ENCODE measurements at places on chromosomes 3 and 15.

DNA sequence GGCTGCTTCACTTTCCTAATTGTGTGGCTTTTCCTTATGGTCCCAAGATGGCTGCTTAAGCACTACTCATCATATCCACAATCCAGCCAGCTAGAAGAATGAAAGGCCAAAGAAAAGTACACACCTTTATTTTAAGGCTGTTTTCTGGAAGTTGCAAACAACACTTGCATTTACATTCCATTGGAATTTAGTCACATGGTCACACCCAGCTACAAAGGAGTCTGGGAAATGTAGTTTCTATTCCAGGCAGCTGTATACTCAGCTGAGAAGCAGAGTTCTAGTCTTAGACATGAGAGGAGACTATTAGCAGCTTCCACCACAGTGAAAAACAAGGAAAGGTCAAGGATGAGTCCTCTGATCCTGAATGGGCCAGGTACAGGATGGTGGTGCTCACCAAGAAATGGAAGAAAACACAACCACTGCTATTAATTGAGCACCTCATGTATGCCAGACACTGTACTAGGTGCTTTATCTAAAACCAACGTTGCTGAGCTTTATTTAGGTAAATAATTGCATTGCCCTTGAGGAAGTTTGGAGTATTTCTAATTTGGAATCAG lies 28.0 kb upstream of the ATG7 start:
- no peak for DNase-seq

DNA sequence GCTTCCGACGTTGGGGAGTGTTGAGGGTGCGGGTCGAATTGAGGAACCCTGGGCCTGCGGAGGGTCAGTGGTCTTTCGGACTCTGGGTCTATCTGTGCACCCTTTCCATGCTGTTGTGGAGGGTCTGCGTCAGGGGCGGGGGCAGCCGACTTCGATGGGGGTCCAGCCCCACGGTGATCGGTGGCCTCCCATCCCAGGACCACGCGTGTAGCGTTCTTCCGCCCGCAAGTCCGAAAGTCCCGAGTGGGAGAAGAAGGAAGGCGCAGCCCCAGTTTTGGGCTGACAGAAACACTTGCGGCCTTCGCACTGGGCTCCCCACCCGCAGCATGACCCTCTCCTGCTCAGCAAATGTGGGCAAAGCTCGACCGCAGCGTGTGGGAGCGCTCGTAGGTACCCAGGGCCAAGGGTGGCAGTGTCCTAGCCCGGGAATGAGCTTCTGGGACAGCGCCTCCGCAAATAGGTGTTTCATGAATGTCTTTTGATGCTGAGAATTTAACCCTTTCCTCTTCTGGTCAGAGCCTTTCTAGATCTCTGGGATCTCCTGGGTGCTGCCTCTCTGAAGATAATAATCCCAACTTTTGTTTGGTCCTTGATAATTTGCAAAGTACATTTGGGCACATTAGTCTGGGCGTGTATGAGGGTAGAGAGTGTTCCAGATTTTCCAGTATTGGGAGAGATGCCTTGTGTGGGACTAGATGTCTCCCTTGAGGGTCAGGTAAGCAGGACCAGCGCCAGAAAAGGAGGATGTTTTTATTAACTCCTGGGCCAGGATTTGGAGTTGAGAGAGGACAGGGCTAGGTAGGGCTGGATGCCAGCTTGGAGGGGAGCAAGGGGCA lies 2.3 kb upstream of the DLL4 start:
- no peak for DNase-seq

- no peak for DNase-seq
These were observed 207.8 kb downstream of the MTHFS start for GRCh38 chr15:79689030-79689429.

DNA sequence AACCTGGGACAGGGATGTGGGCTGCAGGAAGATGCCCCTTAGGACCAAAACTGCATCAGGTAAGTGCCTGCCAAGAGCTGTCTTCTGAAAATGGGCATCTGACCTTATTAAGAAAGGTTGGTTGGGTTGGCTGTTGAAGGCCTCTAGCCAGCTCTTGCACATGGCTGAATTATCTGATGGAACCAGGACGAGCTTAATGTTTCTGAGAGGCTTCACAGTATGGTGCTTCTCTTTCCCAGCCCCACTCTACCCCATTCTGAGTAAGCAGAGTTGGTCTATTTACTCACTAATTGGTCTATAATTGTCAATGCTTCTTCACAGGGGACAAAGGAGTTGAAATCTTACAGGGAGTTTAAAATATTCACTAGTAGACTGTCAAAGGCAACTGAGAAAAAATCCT lies 48.4 kb downstream of the DTWD1 start:
- DNase-seq, result no peak

- DNase-seq, result no peak
These were observed 101.8 kb upstream of the LIPC start for GRCh38 chr15:58329781-58330671.

DNA sequence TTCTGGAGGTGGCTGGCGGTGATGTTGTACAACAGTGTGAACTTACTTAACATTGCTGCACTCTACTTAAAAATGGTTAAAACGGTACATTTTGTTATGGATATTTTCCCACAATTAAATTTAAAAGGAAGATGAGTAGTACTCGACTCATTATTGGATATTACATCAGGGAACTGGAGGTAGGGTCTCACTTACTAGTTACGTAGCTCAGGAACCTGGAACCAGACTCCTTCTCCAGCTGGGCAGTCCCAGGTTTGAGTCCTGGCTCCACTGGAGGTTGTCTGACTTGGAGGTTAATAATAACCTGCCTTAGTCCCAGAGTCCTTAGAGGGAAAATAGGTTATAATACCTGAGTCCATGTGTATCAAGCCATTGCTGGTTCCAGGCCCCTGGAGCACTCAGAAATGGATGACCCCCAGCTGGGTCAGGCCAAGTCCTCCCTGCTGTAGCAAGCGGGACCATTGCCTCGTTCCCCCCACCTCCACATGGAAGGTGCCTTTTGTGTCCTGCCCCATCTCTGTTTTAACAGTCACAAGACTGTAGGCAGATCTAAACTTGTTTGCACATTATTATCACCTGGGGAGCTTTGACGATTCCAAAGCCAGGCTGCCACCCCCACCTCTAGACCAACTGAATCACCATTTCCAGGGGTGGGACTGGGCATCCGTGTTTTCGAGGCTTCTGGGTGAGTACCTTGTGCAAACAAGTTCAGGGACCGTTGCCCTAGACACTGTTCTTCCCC lies 126.6 kb downstream of the IGF1R start:
- DNase-seq, result no peak

DNA sequence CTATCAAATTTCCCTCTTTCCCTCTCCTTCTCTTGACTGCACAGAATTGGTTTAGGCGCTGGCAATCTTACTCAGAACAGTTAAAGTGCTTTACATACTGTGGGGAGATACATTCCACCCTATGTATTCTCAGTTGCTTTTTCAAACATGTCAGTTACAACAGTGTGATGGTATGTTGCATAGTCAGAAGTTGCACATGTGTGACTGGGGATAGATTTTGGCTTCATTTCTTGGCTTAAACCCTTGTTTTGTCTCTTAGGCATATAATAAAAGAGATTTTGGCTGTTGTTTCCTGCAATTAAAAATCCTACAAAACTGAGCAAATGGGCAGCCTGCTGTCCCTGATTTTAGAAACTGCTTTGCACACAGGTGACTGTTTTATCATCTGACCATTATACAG lies 86.7 kb downstream of the PIK3R4 start:
- no peak for DNase-seq

- DNase-seq, result no peak
These were observed 145.2 kb downstream of the VGLL3 start for GRCh38 chr3:86845726-86846125.

- no peak for DNase-seq
These were observed 20.1 kb upstream of the CGNL1 start for GRCh38 chr15:57356178-57356577.

DNA sequence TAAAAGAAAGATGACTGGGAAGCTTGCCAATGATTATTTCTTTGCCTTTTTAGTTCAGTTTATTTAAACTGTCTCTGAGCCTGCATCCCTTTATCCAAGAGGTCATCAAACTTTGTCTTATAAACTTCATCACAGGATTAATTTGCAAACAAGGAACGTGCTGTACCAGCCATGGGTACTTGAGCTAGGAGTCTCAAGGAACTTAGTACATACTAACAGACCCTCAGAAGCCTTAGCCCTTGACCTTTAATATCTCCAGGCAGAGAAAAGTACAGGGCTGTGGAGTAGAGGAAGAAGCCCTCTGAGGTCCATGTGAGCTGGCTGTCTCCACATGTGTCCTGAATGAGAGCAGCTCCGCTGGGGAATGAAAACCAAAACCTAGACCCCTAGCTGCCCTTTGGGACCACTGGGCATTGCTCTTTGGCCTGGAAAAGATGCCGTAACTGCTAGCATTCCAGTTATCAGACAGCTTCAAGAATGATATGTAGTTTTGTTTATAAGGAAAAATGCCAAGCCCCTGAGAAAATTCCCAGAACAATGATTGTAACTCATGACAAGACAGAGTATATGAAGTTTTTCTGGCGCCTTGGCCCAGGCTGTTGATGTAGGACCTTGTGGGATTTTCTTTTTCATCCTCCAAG lies 92.1 kb downstream of the ASB7 start:
- DNase-seq, result no peak

DNA sequence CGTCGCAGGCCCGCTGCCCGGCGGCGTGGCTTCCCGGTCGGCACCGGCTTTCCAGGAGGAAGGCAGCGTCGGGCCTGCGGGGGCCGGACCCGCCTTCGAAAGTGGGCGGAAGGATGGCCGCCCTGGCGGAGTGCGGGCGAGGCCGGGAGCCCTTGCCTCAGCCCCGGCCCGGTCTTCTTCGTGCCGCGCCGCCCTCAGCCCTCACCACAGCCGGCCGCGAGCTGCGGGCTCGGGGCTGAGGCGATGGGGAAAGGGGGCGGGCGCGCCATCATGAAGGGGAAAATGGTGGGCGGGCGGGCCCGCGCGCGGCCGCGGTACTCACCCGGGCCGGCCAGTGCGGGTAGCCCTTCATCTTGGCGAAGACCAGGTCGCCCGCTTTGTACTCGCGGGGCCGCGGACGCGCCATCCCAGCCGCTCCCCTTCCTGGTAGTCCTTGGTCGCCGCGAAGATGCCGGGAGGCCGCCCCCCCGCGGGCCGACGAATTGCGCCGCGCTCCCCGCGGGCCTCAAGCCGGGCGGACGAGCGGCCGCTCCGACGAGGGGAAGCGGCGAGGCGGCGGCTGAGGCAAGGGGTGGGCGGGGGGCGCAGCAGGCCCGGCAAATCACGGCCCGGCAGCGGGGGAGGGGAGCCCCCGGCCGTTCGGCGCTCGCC lies 489 bp downstream of the HDGFL3 start:
- no peak for DNase-seq

DNA sequence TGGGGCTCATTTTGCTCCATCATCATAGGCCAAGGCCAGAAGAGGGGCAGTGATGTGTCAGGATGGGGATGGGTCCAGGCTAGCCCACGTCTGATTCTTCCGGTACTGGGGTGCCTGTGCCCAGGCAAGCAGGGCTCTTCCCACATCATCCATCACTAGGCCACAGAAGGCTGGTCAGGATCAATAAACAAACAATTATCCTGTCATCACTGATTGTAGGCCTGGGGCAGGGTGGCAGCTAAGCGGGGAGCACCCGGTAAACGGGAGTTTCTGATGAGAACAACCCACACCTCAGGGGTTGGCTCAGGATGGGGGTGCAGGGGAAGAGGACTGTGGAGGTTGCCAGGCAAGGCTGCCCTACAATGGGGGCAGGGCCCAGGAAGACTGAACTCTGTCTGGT lies 18.1 kb upstream of the CACNA2D2 start:
- no peak for DNase-seq

- DNase-seq, result peak; percentile 0
These were observed 342.8 kb upstream of the ARPP21 start for GRCh38 chr3:35296533-35296932.

- DNase-seq, result no peak
These were observed 4.2 kb downstream of the TEX264 start for GRCh38 chr3:51675201-51675611.

- DNase-seq, result no peak
These were observed 26.2 kb downstream of the ATP13A3 start for GRCh38 chr3:194460566-194460965.

GRCh38 chr3:45126730-45127129 lies 19.4 kb downstream of the CDCP1 start:
- DNase-seq, result no peak

- no peak for DNase-seq
These were observed 722.6 kb downstream of the FHIT start for GRCh38 chr3:60528651-60529050.

DNA sequence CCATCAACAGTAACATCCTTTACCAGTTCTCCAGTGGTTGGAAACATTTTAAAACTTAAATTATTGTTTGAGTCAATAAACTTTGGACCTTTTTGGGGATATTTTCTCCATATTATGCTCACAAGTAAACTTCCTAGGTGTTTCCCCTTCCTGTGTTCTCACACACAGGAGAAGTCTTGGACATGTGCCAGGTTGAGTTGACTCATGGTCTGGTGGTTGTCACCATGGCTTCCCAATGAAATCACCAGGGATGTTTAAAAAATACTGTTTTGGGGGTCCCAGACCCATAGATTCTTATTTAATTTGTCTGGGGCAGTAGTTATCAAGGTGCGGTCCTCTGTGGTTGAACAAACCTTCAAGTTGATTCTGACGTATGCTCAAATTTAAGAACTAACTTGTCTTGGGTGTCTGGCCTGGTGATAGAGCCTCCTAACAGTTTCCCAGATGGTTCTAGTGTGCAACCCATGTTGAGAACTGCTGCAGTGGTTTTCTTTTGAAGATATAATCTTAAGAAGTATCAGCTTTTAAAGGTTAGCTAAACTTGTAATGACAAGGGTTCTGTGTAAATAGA lies 291.8 kb downstream of the EDEM1 start:
- DNase-seq, result no peak

DNA sequence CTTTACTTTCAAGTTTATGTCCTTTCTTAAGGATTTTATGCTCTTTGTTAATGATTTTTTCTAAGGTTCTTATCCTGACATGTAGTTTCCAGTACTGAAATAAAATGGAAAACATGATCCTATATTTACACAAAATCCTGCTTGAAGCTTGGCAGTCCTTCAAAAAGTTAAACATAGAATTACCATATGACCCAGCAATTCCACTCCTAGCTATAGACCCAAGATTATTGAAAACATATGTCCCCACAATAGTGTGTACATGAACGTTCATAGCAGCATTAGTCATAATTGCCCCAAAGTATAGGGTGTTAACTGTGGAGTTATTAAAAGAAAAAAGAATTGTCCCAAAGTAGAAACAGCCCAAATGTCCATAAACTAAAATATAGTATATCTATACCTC lies 33.2 kb downstream of the ITGB5 start:
- no peak for DNase-seq

GRCh38 chr3:28915741-28916500 lies 364.9 kb upstream of the RBMS3 start:
- no peak for DNase-seq

GRCh38 chr15:67137951-67138848 lies 72.8 kb downstream of the SMAD3 start:
- no peak for DNase-seq

DNA sequence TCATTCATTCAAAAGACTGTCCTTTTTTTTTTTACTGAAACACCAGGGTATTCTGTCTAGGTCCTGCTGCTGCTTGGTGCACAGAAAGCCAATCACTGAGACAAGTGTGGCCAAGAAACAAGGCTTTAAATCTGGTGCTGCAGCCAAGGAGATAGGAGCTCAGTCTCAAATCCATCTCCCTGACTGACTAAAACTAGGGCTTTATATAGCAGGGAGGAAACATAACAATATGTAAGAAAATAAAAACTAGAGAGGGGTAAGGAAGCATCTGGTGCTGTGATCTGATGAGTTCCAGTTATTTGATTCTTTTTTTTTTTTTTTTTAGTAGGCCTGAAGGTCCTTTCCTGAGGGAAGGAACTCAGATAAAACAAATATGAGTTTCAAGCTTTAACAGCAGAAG lies 139.8 kb downstream of the ATG7 start:
- no peak for DNase-seq
